Esophagus mucosa (tissue), 1 donor: ENCODE measurements at places on chromosomes 11 and 22. TPM values are rescaled to one million over a fixed set of nuclear protein-coding genes. Genes with fewer than 3 reads are reported as not detected.

DNA sequence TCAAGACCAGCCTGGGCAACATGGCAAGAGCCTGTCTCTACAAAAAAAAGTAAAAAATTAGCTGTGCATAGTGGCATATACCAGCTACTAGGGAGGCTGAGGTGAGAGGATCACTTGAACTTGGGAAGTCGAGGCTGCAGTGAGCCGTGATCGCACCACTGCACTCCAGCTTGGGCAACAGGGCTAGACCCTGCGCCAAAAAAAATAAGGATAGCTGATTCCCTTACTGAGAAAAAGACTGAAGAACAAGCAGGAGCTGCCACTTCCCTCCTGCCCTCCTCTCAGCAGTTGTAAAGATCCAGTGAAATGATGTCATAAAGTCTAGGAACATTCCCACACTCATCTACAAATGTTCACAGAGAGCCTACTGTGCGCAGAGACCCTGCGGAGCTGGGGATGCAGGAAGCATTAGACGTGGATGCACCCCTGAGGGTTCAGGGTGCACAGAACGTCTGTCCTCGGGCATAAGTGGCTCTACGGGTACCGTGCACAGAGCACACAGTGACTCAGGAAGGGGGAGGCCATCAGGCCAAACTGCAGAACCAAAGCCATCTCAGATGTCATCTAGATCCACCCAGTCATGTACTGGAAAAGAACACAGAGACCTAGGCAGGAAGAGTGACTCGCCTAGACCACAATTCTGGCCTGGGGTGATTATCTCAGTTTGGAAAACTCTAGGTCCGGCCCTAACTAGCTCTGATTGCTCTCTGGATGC is 11.7 kb downstream of the SEC14L2 start:
- peak; percentile 22 for ATAC-seq

DNA sequence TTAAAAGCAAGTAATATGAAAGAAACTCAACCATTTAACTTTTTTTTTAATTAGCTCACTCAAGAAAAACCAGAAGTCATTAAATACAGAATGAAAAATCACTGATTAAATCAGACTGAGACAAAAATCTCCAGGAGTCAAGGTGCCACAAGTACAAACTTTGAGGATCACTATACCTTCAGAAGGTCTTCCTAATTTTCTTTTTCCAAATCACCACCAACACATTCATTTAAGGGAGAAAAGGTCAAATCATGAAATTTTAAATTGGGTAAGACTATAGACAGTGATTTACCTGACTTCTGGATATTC is 32.3 kb downstream of the PITPNB start:
- ATAC-seq = no peak

GRCh38 chr22:47994601-47995263 is 1232.3 kb downstream of the TBC1D22A start:
- ATAC-seq = no peak

The OR4S2 gene
- total RNA-seq = not detected

The LMO2 gene
- total RNA-seq = 11.7 TPM

DNA sequence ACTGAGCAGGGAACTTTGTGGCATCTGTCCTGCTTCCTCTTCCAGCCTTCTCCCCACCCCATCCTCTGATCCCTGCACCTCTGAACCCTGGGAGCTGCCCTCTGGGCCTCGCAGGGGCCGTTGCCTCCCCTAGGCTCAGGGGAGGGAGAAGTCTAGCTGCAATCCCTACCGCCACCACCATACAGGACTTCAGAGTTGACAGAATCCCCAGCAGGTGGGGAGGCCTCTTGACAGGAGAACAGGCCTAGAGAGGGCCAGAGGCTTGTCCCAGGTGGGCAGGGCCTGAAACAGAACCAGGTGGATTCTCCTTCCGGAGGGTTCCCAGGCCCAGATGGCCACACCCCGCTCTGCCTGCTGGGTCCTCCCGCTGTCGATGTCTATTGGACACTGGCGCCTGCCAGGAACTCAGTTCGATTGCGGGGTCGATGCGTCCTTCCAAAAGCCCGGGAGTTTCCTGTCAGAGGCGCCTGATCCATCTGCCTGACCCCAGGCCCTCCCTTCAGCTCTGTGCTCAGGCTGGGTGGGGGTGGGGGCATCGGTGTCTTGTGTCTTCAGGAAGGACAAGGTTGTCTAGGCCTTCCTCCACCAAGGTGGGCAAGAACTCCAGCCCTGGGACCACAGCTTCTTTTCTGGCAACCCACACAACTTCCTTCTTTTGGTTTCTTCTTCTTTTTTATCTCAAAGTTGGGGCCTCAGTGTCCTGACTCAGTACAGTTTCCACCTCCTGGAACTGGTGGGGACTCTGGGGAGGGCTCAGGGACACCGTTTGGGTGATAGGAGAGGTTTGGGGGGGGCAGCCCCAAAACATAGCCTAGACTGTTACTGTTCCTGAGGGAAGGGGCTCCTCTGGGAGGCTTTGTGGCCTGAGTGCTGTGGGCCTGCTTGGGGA is 6.4 kb downstream of the STARD10 start:
- ATAC-seq = no peak

GRCh38 chr11:1546077-1546535 is 26.0 kb downstream of the DUSP8 start:
- ATAC-seq = peak; percentile 51

DNA sequence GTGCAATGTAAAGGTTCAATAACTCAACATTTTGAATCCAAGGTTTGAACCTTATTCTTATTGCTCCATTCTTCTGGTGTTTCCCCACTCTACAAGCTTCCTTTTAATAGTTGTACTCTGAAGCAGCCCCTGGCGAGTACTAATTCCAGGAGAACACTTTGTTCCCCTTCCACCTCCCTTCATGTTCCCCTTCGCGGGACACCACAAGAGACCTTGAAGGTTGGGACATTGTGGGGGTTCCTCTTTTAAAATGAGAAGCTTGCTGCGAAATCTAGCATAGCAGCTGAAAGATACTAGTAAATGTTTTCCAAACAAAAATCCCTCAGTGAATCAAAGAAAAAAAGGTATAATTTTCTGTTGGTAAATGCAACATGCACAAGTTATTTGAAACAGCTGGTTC is 626.3 kb upstream of the LRRC4C start:
- no peak for ATAC-seq
